CD4-positive, alpha-beta T cell treated with Interleukin-6 at 100 ng/mL for 8 hours (primary cell): ENCODE measurements at places on chromosomes 5 and 9.

GRCh38 chr5:73158313-73158712, 14.7 kb upstream of the TMEM174 start:
- no peak for DNase-seq

DNA sequence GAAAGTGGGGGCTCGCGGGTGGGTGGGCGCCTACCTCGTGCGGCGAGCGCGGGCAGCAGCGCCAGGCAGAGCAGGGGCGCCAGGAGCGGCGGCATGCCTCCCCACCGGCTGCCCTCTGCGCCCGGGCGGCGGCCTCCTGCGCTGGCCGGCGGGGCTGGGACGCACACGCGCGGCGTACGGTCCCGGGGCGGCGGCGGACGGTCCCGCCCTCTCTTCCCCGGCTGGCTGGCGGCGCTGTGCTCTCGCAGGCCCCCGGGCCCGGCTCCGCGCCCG, 220 bp downstream of the NOTCH1 start:
- DNase-seq, result no peak

GRCh38 chr5:55694152-55694830, 17.8 kb downstream of the SLC38A9 start:
- DNase-seq, result no peak

- no peak for DNase-seq
These were observed 338.1 kb upstream of the SMC2 start for GRCh38 chr9:103755986-103756385.
